ENCODE measurements at places on chromosomes 3 and 15. TPM values are rescaled to one million over a fixed set of nuclear protein-coding genes. Genes with fewer than 3 reads are reported as not detected.
A peak's percentile ranks its signal among the peaks of the same experiment; 100 is the strongest.

The PLD1 gene
- total RNA-seq: not detected

DNA sequence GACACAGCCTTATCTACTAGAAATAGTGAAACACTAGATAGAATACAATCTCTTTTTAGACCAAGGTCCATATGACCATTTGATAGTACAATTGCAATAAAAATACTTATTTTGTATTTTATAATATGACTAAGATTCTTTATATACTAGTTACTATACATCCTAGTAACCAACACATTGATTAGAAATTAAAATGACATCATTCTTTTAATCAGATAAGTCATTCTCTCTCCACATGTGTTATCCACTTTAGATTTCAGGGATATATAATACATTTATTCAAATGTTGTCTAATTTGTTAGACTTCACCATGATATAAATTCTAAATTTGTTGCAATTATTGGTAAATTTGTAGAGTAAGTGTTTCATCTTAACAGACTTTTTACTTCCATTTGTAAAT, 276.2 kb upstream of the DPH6 start:
- no peak for DNase-seq

- DNase-seq: no peak
Observed at GRCh38 chr15:68352401-68353062, 75.0 kb downstream of the FEM1B start.

DNA sequence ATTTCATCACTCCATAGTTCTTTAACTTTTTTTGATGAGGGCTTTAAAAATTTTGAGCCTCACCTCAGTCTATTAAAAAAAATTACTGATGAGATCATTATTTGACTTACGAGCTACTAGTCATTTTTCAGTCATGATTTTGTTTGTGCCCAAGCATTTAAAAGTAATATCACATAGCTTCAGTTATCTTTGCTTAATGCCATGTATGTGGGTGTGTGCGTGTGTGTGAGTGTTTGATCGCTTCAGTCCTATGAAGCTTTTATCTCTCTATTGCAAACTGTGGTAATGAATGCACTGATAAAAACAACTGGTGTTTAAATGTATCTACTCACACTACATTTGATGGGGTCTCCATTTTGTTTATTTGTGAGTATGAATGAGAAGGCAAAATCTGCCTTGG, 49.8 kb downstream of the RSRC1 start:
- DNase-seq: no peak

The SLC24A5 gene
- not detected for total RNA-seq

The THBS1 gene
- total RNA-seq: 15.9 TPM

The ARPP21 gene
- total RNA-seq: not detected

- DNase-seq: no peak
Observed at GRCh38 chr3:168138421-168138820, 42.7 kb upstream of the GOLIM4 start.

DNA sequence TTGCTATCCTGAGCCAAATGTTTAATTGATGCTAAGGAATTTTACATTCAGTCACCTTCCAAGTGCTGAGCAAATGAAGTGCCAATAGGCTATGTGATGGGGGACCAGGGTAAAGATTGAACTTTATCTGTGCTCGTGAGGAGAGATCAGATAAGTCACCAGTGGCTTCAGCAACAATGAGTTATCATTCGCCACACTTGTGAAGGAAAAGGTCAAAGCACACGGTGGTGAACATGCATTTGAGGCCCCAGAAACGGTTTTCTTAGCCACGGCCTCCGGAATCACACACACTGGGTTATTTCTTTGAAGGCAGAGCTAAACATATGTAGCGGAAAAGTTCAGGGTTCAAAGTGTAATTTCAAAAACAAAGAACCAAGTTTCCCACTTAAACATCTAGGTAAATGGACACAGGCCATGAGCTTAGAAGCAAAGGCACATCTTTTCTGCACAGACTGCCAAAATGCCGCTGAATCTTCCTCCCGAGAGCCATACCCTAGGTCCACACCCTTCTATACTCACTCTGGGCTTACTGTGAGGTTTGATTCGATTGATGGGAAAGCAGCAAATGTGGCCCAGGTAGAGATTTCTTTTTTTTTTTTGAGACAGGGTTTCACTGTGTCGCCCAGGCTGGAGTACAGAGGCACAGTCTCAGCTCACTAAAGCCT, 268.5 kb downstream of the SHQ1 start:
- DNase-seq: no peak

DNA sequence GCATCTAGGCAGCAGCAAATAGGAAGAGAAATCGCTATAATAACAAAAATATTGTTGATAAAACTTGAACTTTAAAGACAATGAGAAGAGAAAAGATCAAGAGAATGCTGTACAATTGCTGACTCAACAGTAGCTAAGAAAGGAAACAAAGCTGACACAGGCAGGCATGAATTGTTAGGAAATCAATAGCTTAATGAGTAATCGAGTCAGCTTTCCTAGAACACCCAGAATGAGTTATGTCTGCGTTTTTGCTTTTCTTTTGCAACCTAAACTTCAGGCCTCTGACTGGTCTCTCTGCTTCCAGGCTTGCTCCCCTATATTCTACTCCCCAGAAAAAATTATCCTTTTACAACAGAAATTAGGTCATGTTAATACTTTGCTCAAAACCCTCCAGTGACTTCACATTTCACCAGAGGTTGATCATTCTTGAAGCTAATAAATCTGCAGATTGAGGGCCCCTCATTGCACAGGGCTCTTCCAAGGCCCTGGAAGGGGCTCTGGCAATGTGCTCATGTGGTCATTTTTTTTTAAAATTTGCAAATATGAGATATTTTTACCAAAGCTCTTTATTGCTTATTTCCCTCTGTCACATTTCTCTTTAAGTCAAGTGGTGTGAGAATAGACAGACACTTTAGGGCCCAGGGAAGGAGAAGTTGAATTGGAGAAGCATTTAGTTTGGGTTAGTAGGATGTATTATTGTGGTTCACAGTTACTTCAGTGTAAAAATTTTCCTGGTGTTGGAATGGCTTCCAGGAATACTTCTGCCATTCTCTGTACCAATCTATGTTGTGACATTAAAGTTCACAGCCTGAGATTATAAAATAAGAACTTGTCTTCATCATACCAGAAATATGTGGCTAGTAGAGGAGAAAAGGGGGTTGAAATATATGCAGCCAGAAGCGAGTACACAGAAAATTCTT, 116.3 kb downstream of the TMCO5A start:
- no peak for DNase-seq

- DNase-seq: peak; percentile 67
Observed at GRCh38 chr3:51955893-51956770, 951 bp downstream of the GPR62 start.

DNA sequence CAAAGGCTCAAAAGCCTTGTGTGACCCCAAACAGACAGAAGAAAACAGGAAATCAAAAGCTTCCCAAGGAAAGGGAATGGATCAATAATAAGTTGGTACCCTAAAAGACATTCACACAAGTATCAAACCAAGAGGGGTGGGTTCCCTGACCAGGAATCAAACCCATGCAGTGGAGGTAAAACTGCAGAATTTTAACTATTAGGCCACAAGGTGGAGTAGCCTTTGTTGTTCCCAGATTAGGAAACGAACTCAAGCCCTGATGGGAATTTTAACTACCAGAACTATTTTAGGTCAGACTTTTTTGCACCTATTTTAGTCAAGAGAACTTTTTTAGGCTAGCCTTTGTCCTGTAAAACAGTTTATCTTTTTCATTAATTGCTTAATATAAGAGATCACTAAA, 31.4 kb downstream of the SETMAR start:
- no peak for DNase-seq

The GOLGA6A gene
- not detected for total RNA-seq
